ENCODE measurements at places on chromosomes 3 and 15. TPM values are rescaled to one million over a fixed set of nuclear protein-coding genes. Genes with fewer than 3 reads are reported as not detected.

GRCh38 chr15:72857331-72858063 is 73.9 kb upstream of the ADPGK start:
- DNase-seq = no peak

The C3orf22 gene
- not detected for total RNA-seq

The CLK3 gene
- total RNA-seq = 60.5 TPM

The PAK6 gene
- not detected for total RNA-seq

The HDC gene
- not detected for total RNA-seq
